Left renal cortex interstitium (tissue), 4 donors: ENCODE measurements at places on chromosomes 12 and 14. TPM values are rescaled to one million over a fixed set of nuclear protein-coding genes. Genes with fewer than 3 reads are reported as not detected.

DNA sequence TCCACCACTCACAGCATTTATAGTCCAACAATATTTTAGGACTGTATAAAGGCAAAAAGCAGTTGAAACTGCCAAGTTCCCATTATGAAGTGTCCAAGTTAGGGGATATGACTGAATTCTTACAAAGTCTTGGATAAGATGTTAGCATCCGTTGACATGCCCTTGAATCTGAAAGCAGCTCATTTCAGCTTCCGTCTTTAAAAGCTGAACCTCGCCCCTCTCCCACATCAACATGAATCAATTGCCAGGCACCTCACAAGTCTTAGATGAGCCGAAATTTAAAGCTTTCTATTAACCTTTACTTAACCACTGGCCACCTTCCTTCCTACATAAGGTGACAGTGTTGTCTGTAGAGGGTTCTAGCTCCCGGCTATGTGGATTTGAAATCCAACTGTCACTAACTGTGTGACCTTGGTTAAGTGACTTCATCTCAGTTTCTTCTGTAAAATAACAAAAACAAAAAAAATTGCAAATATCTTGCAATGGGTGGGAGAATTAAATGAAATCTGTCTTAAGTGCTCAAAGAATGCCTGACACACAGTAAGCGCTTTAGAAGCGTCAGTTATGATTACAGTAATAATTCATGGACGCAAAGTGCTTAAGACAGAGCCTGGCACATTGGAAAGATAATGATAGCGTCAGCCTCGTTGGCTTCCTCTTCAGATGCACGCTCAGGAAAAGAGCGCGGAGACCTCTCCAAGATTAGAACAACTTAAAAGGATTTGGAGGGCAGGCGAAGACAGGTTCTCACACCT lies 1.2 kb downstream of the PPP1CC start:
- no peak for DNase-seq

GRCh38 chr14:75646762-75647161 lies 13.9 kb downstream of the ERG28 start:
- no peak for DNase-seq

GRCh38 chr14:35940291-35940690 lies 114.2 kb downstream of the BRMS1L start:
- DNase-seq = no peak

OTOGL gene
- 0.40 TPM for polyA plus RNA-seq

SLC25A21 gene
- polyA plus RNA-seq = 4.4 TPM

BHLHE41 gene
- 3.1 TPM for polyA plus RNA-seq

DNA sequence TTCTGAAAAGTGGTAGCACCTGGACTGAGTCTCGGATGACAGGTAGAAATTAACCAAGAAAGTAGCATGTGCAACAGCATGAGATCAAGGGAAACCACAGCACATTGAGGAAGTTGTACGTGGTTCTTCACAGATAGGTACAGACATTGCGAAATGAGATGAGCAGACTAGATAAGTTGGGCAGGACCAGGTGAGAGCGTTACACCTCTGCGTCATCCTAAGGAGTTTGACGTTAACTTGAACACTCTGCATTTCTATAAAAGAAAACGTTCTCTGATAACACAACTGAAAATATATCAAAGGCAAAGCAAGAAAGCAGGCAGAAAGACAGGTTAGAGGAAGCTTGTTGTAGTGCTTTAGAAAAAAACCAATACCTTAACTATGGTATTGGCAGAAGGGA lies 98.5 kb upstream of the RASSF8 start:
- no peak for DNase-seq
